ENCODE measurements at places on chromosomes 3 and 15.
A peak's percentile ranks its signal among the peaks of the same experiment; 100 is the strongest.

- H3K4me3 ChIP-seq = peak overlapping the region; percentile 55
- H3K27ac ChIP-seq = peak overlapping the region; percentile 24
- DNase-seq = no peak
- no peaks in the 10 kb centered on the region for H3K27me3 ChIP-seq
- no peaks in the 10 kb centered on the region for H3K36me3 ChIP-seq
Observed at GRCh38 chr3:48187579-48188265, 495 bp downstream of the CDC25A start.

DNA sequence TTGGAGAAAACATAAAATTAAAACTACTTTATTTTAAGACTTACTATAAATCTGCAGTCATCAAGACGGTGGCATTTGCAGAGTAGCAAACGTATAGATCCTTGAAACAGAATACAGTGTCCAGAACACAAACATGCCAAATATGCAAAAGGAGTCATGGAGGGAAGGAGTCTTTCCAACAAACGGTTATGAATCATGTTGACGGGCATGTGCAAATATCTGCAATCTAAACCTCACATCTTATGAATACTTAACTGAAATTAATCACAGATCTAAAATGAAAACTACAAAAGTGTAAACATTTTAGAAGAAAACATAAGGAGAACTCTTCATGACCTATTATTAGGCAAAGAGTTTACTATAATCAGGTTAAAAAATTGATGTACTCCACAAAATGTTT, 69.4 kb downstream of the TFRC start:
- no peaks in the 10 kb centered on the region for H3K4me1 ChIP-seq
- no peak for DNase-seq
- no peaks in the 10 kb centered on the region for H3K36me3 ChIP-seq
- no peaks in the 10 kb centered on the region for H3K27me3 ChIP-seq

- H3K27me3 ChIP-seq = no peaks in the 10 kb centered on the region
- no peak for DNase-seq
- H3K36me3 ChIP-seq = no peaks in the 10 kb centered on the region
- no peaks in the 10 kb centered on the region for H3K4me1 ChIP-seq
- H3K4me3 ChIP-seq = no peak overlapping the region
Observed at GRCh38 chr15:27043770-27044169, 72.8 kb downstream of the GABRG3 start.

DNA sequence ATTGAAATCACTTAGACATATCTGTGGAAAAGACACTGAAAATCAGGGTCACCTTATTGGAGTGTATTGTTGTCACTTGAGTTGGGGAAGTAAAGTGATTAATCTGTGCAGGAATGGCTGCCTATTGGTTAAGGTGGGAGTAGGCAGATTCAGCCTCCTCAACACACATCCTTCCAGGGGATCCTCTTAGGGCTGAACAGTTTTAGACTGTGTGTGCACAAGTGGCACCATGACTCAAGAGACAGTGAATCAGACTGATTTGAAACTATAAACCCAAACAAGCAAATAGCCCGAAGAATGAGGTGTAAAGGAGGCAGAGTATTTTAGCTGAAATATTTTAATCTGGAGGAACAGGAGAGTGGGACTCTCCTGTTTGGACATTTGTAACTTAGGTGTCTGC, 4.9 kb downstream of the ABHD17C start:
- H3K4me1 ChIP-seq = peaks cover 16% of the 10 kb centered on the region
- no peak overlapping the region for H3K4me3 ChIP-seq
- H3K27me3 ChIP-seq = no peaks in the 10 kb centered on the region
- H3K36me3 ChIP-seq = no peaks in the 10 kb centered on the region
- DNase-seq = no peak
- no peak overlapping the region for H3K27ac ChIP-seq

DNA sequence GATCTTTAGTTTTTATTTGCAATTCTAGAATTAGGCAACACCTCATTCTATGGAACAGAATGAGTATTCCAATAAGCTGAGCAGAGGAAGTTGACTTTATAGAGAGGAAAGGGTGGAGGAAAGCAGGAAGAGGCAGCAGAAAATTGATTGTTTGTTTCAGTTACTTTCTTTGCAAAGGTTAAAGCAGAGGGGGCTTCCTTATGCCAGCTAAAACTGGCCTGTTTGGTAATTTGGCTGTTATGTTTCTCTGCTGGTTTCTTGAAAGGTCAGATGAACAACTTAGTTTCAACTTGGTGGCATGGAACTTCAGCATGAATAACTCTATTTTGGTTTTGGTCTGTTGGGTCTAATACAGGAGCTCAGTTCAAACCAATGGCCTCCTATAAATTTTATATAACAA, 190.9 kb upstream of the IL12A start:
- H3K4me3 ChIP-seq = no peak overlapping the region
- no peaks in the 10 kb centered on the region for H3K36me3 ChIP-seq
- no peak for DNase-seq
- no peaks in the 10 kb centered on the region for H3K4me1 ChIP-seq

DNA sequence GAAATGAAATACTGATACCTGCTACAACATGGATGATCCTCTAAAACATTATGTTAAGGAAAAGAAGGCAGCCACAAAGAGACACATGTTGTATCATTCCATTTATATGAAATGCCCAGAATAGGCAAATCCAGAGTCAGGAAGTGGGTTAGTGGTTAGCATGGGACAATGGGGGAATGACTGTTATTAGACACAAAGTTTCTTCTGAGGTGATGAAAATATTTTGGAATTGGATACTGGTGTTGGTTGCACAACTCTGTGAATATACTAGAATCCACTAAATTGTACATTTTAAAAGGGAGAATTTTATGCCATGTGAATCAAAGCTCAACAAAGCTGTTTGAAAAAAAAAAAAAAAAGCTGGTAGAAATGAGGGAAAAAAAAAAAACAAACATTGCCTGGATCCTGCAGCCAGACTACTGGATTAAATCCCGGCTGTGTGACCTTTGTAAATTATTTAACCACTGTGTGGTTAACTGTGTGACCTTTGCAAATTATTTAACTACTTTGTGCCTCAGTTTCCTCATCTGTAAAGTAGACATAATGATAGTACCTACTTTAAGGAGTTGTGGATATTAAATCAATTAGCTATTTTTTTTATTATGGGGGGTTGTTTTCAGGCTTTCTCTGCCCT, 75.6 kb upstream of the PRICKLE2 start:
- no peak overlapping the region for H3K4me3 ChIP-seq
- H3K4me1 ChIP-seq = no peaks in the 10 kb centered on the region
- no peaks in the 10 kb centered on the region for H3K36me3 ChIP-seq
- DNase-seq = no peak
- no peak overlapping the region for H3K27ac ChIP-seq

- no peaks in the 10 kb centered on the region for H3K4me1 ChIP-seq
- no peak overlapping the region for H3K27ac ChIP-seq
- DNase-seq = no peak
- H3K27me3 ChIP-seq = no peaks in the 10 kb centered on the region
- no peaks in the 10 kb centered on the region for H3K36me3 ChIP-seq
Observed at GRCh38 chr3:3771567-3771966, 27.7 kb upstream of the LRRN1 start.

DNA sequence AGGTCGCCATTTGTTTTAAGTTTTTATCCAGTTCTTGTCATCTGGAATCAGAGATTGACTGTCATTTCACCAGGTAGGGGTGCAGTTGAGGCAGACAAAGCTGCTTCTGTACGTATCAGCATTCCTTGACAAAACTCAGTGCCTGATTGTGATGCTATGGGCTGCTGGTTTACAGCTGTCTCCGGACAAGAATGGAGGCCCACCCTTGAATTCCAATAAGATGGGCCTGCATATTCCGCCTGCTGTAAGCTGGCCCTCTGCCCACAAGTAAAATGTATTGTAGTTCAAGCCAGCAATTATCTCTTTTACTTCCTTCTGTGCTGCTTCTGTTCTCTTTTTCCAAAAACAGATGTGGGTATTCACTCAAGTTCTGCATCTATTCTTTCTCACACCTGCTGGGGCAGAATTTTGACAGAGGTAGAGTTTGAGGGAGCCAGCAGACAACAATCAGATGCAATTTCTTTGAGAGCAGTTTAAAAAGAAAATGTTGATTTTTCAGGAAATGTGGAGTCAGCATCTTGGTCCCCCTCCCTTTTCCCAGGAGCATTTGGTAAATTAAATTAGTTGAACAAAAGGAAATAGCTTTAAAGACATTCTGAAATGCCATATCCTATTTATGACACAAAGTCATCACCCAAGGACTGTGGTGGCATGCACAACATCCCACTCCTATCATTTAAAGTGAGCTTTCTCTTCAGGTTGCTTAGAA, 53.5 kb downstream of the IQCH start:
- H3K36me3 ChIP-seq = no peaks in the 10 kb centered on the region
- H3K27me3 ChIP-seq = no peaks in the 10 kb centered on the region
- H3K4me3 ChIP-seq = no peak overlapping the region
- DNase-seq = no peak

DNA sequence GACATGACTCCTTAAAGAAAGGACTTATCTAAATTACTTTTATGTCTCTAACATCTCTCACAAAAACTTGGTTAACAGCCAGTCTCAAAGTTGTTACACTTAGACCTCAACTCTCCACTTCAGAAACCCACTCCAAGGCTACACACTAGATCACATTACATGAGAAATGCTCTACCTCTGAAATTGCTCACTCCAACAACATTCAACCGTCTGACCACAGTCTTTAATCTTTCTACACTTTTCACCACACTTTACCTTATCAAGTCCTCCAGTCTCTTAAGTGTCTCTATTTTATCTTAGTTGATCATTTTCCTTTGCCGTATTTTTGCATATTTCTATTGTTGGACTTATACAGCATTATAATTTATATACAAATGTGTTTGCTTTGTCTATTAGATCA, 5.8 kb downstream of the SLC12A6 start:
- no peaks in the 10 kb centered on the region for H3K27me3 ChIP-seq
- H3K4me1 ChIP-seq = peaks cover 4% of the 10 kb centered on the region
- no peak for DNase-seq
- no peak overlapping the region for H3K27ac ChIP-seq

DNA sequence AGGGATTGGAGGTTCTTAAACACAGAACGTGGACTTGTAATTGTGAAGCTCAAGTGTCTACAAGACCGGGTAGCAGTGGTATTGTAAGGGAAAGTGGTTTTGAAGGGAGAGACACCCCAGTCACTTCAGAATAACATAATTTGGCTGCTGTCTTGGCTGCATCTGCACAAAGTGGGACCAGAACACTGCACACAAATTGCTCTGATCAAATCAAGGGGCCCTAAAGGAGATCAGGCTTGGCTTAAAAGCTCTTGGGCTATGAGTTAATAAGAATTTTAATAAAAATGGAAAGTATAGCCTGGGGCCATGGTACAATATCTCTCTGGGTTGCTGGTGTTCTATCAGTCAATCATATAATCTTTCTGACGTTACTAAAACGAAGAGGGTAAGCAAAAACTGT, 356.1 kb upstream of the ICE2 start:
- no peaks in the 10 kb centered on the region for H3K27me3 ChIP-seq
- no peak overlapping the region for H3K27ac ChIP-seq
- no peak for DNase-seq

GRCh38 chr15:52100807-52101442, 11.7 kb downstream of the BCL2L10 start:
- H3K4me3 ChIP-seq = no peak overlapping the region
- peak; percentile 63 for DNase-seq
- H3K27me3 ChIP-seq = no peaks in the 10 kb centered on the region
- no peaks in the 10 kb centered on the region for H3K36me3 ChIP-seq
- no peak overlapping the region for H3K27ac ChIP-seq
- H3K4me1 ChIP-seq = no peaks in the 10 kb centered on the region

DNA sequence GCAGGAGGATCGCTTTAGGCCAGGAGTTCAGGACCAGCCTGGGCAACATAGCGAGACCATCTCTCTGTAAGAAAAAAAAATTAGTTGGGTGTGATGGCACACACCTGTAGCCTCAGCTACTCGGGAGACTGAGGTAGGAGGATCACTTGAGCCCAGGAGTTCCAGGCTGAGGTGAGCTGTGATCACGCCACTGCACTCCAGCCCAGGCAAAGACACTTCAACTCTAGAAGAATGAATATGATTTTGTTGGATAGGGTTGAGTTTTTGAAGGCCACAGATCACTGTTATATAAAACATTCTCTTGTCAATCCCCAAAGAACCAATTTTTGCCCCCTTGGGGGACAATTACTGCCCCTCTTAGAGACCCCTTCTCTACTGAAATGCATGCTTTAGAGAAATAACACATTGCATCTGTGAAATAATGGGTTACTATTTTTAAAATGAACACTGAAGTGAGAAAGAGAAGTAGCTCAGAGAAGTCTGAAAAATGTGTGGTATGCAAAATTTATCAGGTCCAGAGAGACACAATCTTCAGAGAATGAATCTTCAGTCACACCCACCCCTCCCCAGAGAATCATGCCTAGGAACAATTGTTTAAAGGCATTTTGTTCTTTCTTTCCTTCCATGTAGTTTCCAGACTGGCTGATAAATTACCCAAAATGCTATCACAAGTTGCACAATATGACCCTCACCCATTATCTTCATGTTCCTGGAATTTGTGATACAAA, 42.7 kb downstream of the METTL6 start:
- H3K36me3 ChIP-seq = no peaks in the 10 kb centered on the region
- no peak for DNase-seq
- H3K27me3 ChIP-seq = no peaks in the 10 kb centered on the region
- no peaks in the 10 kb centered on the region for H3K4me1 ChIP-seq
- no peak overlapping the region for H3K4me3 ChIP-seq

GRCh38 chr15:40241269-40242212, 2.7 kb downstream of the PAK6 start:
- H3K4me1 ChIP-seq = peaks cover 22% of the 10 kb centered on the region
- no peak overlapping the region for H3K4me3 ChIP-seq
- no peak overlapping the region for H3K27ac ChIP-seq
- DNase-seq = no peak

DNA sequence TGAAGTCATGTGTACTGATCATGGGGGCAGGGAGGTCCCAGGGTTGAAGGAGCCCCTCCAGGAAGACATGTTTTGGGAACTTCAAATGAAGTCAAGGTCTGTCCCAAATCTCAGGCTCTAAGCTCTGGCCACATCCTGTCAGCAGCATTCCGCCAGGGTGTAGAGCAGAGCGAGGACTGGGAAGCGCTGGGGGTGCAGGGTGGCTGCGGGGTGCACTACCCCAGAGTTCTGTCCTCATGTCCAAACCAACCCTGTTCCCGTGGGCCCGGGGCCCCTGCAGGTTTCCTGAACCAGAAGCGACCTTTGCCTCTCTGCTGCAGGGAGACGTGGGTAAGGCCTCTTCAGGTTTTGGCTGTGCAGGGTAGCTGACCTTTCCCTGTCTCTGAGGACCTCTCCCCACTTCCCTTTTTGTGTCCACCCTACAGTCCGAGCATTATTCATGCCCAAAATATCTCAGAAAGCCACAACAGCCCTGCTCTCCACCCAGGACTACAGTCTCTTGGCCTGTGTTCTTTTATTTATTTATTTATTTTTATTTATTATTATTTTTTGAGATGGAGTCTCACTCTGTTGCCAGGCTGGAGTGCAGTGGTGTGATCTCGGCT, 26.6 kb upstream of the FLNB start:
- no peaks in the 10 kb centered on the region for H3K27me3 ChIP-seq
- no peak for DNase-seq
- no peaks in the 10 kb centered on the region for H3K4me1 ChIP-seq
- no peaks in the 10 kb centered on the region for H3K36me3 ChIP-seq

GRCh38 chr3:193815246-193816027, 222.4 kb downstream of the OPA1 start:
- no peak for DNase-seq
- peak overlapping the region; percentile 91 for H3K27ac ChIP-seq
- no peak overlapping the region for H3K4me3 ChIP-seq
- no peaks in the 10 kb centered on the region for H3K27me3 ChIP-seq
- H3K36me3 ChIP-seq = no peaks in the 10 kb centered on the region

- no peak for DNase-seq
- H3K27ac ChIP-seq = no peak overlapping the region
- no peaks in the 10 kb centered on the region for H3K27me3 ChIP-seq
- H3K36me3 ChIP-seq = no peaks in the 10 kb centered on the region
- H3K4me1 ChIP-seq = no peaks in the 10 kb centered on the region
- no peak overlapping the region for H3K4me3 ChIP-seq
Observed at GRCh38 chr3:152606146-152606545, 228.8 kb upstream of the P2RY1 start.

All from body of pancreas (tissue), 4 donors.